GM23338 (cell line): ENCODE measurements at places on chromosomes 2 and 18.

- no peak for DNase-seq
These were observed 975.6 kb downstream of the DCDC2C start for GRCh38 chr2:4678927-4679326.

DNA sequence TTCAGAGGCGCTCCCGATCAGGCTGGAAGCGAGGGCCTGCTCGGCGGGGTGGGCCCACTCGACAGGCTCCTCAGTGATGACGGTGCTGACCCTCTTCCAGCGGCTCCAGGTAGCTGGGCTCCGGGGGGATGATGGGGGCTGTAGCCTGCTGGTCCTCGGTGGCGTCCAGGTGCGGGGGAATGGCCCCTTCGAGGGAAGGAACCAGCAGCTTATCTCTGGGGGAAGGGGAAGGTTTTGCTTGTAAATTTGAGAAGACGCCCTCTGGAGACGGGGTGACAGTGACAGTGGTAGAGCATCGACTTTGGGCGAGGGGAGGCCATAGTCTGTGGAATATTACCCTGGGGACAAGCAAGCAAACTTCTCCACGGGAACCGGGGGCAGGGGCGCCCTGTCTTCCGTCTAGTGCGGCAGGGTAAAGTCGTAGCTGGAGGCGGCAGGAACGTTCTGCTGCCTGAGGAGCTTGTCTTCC lies 891.9 kb upstream of the LRRTM1 start:
- DNase-seq = no peak

- DNase-seq = no peak
These were observed 89.5 kb downstream of the TMEM185B start for GRCh38 chr2:120133572-120134244.

GRCh38 chr2:200376513-200377354 lies 70.2 kb downstream of the SPATS2L start:
- no peak for DNase-seq

- DNase-seq = peak; percentile 24
These were observed 210.4 kb downstream of the CDH19 start for GRCh38 chr18:66393463-66393862.

DNA sequence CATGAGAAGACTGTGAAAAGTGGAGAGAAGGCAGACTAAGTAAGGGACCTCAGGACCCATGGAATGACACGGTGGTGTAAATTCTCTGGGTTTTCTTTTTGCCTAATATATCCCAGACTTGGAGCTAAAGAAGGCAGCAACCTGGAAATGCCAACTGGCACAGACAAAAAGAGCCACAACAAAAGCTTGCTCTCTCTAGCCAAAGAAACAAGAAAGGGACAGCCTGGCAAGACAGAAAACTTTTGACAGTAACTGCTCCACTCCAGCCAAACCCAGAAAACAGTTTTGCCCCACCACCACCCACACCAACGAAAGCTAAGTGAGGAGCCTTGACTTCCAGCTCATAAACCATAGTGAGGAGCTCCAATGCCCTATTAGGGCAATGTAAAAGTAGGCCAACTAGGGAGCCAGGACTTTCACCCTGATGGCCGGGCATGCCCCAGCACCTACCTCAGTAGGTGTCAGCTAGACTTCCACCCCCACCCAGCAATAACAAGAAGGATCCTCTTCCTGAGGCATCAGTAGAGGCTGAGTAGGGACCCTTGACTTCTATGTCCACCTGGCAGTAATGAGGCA lies 35.5 kb downstream of the PELI1 start:
- no peak for DNase-seq

DNA sequence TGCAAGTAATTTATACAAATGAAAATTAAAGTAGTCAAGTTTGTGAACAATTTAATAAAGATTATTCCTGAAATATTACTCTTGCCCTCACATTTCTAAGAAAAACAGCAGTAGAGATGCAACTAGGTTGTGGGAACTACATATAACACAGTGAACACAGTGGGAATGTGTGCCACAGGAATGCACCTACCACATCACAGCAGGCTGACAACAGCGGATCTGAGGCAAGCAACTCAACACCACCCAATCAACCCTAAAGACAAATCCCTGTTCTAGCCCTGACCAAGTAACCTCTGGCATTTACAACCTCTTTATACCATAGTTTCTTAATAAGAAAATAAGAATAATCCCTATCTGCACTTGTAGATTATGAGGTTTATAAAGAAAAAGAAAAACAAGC lies 23.4 kb downstream of the MBOAT2 start:
- no peak for DNase-seq

DNA sequence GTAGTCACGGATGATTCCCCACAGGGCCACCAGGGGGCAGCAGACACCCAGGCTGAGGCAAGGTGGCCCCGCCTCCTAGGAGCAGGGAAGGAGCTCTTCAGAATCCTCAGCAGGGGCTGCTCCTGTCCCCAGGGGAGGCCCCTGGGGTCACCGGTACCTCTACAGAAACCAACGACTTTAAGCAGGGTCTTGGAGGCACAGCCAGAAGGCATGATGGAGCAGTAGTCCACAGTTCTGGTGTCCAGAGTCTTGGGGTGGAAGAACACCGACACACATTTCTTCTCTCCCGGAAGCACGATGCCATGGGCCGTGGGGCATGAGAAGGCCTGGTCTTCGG lies 11.5 kb downstream of the CFAP65 start:
- DNase-seq = peak; percentile 90

- no peak for DNase-seq
These were observed 555.8 kb upstream of the SALL3 start for GRCh38 chr18:78423811-78424210.

- no peak for DNase-seq
These were observed 125.7 kb downstream of the HDAC4 start for GRCh38 chr2:239275044-239275685.

GRCh38 chr2:8137801-8138200 lies 544.1 kb upstream of the ID2 start:
- no peak for DNase-seq

DNA sequence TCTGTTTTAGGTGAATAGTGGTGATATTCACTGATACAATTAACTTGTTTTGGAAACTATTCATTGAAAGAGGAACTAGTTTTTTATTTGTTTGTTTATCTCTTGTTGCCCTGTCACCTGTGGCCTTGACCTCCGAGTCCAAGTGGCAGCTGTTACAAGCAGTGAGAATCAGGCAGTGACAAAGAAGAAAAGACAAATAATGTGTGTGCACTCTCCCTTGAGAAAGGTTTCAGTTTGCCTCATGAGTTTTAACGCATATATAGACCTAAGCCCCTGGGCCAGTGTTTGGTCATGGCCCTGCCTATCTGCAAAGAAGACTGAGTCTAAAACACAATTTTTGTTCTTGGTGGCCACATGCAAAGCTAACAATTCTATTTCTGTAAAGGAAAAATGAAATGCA lies 15.3 kb downstream of the KYNU start:
- DNase-seq = no peak

DNA sequence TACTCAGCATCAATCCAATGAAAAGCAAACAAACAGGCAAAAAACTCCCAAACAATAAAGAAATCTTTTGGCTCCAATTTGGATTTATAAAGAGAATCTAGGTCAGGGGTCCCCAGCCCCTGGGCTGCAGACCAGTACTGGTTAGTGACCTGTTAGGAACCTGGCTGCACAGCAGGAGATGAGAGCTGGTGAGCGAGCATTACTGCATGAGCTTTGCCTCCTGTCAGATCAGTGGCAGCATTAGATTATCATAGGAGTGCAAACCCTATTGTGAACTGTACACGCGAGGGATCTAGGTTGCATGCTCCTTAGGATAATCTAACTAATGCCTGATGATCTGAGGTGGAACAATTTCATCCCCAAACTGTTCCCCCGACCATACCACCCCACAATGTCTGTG lies 102.2 kb downstream of the KIAA1328 start:
- DNase-seq = no peak

DNA sequence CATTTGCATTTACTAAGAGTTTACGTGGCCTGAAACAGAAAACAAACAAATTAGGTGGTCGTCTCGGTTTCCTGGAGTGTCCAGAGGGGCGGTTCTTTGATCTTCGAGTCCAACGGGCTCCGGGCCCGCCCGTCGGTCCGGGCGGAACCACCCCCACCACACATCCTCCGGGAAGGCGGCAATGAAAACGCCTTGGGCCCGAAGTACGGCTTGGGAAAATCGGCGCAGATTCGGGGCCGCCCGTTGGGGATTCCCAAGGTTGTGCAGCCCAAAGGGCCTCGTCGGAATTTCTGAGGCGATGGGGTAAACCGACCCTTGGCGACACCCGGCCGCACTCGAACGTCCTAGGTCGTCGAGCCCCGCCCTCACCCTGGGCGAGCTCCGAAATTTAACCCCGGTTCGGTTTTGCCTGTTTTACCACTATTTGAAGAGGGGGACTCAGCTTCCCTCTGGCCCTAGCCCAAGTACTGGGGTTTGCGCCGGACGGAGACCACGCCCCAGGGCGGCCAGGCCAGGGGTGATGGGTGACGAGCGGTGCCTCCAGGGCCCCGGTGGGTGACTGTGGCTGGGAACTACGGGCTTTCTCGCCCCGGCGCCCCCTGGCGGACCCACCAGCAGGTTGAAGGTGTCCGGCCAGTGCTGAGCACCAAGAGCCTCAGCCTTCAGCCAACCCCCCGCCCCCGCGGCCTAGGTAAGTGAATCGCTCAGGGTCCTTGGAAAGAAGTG lies 1.9 kb upstream of the CFAP53 start:
- peak; percentile 97 for DNase-seq

DNA sequence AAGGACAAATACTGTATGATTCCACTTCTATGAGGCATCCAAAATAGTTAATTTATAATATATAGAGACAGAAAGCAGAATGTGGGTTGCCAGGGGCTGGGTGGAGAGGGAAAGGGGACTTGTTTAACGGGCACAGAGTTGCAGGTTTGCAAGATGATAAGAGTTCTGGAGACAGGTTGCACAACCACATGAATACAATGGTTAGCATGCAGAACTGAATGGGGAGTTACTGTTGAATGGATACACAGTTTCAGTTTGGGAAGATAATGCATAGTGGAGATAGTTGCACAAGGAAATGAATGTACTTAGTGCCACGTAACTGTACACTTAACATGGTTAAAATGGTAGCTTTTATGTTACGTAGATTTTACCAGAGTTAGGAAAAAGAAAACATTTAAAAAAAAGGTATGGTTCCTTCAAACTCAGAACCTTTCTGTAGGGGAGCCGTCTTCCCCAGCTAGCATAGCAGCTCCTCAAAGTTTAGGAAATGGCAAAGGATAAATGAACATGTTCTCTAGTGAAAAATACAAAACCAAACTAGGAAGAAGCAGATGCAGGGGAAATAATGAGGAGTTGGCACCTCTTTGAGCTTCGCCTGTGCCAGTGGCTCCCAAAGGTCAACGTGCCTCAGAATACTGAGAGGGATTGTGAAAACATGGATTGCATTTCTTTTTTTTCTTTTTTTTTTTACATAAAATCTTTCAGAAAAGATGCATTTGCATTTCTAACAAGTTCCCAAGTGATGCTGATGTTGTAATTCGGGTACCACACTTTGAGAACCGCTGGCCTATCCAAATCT lies 95.2 kb downstream of the ZCCHC2 start:
- DNase-seq = no peak

GRCh38 chr2:107582487-107582886 lies 244.2 kb upstream of the RGPD4 start:
- DNase-seq = no peak

DNA sequence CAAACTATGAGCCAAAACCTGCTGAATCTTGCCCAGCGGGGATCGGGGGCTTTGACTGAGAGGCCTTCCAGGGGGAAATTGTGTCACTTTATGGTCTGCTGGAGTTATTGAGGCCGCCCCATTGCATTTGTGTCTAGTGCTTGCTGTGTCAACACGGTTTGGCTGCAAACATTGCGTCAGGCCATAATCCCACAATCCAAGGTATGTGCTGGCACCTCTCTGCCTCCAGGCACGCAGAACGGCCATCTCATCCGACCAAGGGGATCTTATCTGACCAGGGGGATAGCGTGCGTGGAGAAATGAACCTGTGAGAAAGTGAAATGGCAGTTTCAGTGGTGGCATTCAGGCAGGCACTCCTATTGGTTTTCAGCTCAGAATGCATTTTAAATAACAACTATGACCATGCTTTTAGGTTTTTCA lies 18.1 kb upstream of the LYPD6B start:
- no peak for DNase-seq

DNA sequence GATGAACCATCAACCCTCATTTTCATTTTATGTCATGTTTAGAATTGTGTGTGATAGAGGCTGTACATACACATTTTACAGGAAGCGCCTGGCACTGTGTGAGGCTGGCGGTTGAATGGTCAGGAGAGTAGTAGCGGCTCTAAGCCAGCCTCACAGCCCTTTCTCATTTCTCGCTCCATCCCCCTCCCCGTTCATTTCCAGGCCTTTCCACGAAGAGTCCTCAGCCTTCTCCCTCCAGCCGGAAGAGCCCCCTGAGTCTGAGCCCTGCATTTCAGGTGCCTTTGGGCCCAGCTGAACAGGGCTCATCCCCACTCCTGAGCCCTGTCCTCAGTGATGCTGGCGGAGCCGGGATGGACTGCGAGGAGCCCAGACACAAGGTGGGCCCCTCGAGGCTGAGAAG lies 51.8 kb downstream of the STK25 start:
- peak; percentile 56 for DNase-seq

DNA sequence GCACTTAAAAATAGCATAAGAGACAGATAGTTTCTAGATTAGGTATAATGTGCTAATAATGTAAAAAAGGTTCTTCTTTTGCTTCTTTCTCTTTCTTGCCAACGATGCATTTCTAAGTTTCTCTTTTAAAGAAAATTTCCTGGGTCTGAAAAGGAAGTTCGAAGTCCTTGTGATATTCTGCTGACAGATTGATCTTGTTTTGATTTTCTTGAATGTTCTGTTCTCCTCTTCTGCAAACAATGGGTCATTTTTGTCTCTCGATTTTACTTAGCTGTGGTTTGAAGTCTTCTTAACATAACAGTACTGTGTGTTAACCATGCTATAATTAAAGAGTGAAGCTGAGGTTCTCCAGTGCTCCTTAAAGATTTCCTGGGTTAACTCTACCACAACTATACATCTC lies 61.1 kb upstream of the ACYP2 start:
- no peak for DNase-seq

GRCh38 chr2:230441227-230441897 lies 25.4 kb downstream of the SP100 start:
- DNase-seq = no peak

DNA sequence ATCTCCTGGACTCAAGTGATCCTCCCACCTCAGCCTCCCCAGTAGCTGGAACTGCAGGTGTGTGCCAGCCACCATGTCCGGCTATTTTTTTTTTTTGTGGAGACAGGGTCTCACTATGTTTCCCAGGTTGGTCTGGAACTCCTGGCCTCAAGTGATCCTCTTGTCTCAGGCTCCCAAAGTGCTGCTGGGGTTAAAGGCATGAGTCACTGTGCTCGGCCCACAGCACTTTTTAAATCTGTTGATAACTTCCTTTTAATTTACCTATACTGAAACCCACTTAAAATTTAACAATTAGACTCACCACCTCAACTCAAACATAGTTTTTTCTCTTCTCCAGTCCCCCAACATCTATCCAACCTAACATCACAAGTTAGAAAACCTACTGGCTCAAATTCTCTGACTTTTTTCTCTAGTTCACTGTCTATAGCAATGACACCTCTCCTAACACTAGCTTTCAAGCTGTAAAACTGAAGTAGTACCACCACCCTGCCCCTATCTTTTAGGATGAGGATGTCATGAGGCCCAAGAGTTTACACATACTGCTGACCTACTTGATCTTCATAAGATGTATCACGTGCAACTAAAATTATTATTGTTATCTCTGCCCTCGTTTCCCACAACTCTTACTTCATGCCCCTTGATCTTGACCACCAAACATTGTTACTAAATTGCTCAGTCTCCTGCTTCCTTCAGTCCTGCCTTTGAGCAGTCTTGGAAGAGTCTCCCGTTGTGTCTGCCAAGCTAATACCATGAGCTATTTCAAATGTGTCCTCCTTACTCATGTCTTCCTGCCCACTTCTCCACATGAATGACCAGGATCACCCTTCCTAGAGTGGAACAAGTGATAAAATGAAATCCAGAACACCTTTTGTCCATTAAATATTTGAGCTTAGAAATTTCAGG lies 142.3 kb upstream of the ZFP36L2 start:
- DNase-seq = no peak
